ENCODE measurements at places on chromosomes 12 and 14.

DNA sequence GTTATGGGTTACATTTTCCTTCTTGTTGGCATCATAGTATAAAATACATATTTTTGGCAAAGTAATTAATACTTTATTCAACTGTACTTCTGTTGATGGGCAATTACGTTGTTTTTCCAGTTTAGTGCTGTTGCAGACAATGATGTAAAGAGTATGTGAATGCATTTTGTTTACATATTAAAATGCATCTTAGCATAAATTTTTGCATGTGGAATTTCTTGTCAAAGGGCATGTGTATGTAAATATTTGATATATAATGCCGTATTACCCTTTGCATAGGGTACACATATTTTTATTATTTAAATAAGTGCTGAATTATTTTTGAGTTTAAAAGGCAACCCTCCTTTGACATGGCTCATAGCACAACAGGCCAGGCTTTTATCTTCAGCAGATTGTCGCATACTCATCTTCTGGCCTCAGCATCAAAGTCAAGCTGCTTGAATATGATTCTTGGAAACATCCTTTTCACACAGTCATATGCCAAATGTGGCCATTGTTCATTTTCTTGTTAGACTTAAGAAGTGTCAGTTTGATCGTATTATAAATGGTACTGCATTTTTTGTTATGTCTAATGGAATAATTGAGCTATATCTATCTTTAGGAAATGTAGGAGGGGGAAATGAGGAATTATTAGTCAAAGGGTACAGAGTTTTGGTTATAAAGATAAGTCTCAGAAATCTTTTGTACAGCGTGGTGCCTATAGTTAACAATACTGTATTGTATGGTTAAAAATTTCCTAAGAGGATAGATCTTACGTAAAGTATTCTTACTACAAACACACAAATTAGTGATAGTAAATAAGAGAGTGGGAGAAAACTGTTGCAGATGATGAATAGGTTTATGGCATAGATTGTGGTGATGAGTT lies 138.5 kb downstream of the FUT8 start:
- no peak for DNase-seq

GRCh38 chr14:81625343-81625742 lies 91.7 kb upstream of the SEL1L start:
- peak; percentile 12 for DNase-seq

GRCh38 chr12:16913832-16914490 lies 308.0 kb upstream of the LMO3 start:
- DNase-seq = no peak

GRCh38 chr14:104684449-104684821 lies 5.0 kb upstream of the INF2 start:
- no peak for DNase-seq

GRCh38 chr14:89899917-89900663 lies 54.4 kb downstream of the EFCAB11 start:
- DNase-seq = peak; percentile 90

DNA sequence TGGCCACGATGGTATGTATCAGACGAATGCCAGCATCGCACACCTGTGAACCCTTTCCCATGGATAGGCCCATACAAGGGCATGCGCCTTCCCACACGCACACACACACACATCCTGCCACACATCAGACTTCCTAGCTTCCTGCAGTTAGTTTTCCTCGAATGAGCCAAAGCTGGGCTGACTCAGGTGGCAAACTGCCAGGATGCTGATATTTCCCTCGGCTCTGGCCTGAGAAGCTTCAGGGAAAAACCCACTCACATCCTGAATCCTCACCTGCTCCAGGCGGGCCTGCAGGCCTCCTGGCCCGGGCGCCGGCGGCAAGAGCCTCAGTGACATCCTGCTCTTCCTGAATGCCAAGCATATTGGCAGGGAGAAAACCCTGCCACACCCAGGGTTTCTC lies 22.4 kb downstream of the CALM1 start:
- DNase-seq = peak; percentile 92
